Anterior cingulate cortex (tissue), 58 donors: ENCODE measurements at places on chromosomes 11 and 22.

- no peak for DNase-seq
These were observed 9.8 kb downstream of the RELT start for GRCh38 chr11:73386016-73386415.

DNA sequence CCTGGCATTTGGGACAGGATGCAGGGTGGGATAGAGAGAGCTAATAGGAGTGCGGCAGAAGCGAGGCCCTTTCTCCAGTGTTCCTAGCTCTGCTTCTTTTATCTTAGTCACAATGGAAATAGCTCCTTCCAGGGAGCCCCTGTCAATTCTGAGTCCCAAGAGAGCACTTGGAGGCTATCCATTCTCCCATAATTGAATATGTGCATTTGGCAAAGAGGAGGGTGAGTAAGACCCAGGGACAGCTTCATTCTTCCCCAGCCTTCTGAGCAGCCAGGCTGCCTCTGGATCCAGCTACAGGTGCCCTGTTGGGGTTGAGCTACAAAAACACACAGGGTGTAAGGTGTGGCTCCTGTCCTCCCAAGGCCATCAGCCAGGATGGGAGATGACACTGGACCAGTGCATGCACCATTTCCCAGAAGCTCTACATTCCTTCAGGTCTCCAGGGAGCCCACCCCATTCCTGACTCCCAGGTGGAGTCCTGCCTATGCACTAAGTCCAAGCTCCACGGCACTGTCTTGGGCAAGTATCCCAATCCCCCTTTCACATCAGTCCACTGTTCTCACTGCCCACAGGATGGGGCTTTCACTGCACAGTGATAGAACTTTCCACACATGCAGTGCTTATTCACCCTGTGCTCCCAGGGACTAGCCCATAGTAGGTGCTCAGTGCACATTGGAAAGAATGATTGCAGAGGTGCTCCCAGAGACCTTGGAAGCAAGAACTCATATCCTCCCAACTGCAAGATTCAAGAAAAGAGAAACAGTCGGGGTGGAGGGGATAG, 6.2 kb downstream of the MS4A10 start:
- no peak for DNase-seq

DNA sequence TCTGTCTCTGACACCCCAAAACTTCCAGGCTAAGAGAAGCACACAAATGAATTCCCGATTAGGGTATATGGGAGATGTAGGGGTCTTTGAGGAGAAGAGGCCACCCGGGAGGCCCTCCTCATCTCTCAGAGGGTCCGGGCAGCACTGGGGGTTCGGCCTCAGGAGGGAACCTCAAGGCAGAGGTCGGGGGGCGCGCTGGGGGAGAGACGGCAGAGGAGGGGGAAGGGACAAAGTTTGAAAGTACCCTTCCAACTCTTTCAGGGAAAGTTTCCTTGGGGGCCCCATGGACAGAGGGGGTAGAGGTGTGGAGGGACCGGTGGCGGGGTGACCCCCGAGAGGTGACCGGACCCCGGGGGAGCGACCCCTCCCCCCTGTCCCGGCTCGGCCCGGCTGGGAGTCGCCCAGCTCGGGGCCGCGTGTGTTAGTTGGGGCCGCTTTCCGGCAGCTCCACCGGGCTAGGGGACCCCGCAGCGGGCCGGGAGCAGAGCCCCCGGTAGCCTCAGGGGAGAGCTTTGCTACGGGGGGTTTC, 3.3 kb upstream of the GCAT start:
- no peak for DNase-seq

GRCh38 chr11:85709941-85710702, 24.1 kb upstream of the CCDC89 start:
- no peak for DNase-seq

DNA sequence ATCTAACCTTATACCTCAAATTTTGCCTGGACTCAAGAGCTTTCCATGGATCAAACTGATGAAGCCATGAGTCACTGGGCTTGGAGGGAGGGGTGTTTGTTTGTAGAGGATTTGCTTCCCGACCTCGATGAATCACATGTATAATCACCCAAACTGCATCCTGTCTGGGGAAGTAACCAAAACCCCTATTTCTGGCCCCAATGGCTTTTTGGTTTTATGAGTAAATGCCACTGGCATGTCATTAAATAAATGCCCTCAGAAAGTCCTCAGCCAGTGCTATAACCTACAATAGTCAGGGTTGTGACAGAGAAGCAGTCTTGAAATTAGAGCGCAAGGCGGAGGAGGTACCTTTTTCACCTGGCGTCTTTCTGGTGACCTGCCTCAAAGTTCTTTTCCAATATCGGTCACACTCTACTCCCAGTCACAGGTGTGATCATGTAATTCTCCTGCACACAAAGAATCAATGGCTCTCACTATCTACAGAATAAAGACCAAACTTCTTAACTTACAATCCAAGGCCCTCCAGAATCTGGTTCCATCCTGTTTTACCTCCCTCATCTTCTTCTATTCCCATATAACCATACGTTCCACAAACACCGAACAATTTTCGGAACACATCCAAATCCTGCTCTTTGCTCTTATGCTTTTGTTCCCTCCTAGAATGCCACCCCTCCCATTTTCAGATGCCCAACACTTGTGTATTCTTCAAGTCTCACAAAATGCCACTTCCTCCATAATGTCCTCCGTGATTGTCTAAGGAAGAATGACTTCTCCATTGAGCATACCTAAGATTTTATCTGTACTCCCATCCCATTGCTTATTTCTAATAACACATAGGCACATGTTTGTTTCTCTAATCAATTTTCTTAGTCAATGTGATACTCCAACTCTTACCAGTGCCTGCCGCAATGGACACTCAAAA, 81.3 kb upstream of the BLID start:
- no peak for DNase-seq

- no peak for DNase-seq
These were observed 68.9 kb downstream of the BMAL1 start for GRCh38 chr11:13346470-13346869.

- DNase-seq = no peak
These were observed 385 bp downstream of the TST start for GRCh38 chr22:37018815-37019308.

- no peak for DNase-seq
These were observed 91.6 kb downstream of the FAR1 start for GRCh38 chr11:13760115-13760514.

DNA sequence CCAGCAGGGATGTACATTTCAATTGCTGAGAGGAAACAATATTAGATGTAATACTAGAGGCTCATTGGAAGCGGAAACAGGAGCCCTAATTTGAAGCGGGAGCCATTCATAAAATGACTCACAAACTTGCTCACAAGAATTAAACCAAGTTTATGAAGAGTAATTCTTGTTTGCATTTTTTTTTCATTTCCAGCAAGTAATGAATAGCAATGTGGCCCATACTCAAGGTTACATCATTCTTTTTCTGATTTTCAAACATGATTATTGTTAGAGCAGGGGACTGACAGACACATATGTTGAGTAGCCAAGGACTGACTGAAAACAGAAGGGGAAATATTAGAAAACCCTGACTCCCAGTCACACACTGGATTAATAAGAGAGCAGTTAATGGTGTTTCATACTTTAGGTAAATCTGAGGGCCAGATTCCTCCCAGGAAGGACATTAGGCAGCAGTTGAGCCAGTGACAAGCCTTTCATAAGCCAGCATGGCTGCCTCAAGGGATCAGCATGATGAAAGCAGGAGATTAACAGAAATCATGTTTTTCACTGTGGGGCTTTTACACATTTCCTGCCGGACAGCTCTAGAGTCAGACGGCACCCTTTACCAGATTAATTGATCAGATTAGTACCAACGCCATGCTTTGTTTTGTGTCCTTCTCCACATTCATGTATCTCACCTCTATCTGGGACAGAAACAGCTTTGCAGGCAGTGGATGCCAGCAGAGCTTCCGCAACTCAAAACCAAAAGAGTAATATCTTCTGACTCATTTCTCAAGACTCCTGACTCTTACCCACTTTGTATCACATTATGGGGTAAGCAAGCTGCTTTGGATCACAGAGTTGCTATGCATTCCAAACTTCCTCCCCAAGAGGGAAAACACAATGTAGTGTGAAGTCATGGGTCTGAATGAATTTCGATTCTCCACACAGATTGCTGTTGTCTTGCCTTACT, 831.6 kb downstream of the KCNA4 start:
- no peak for DNase-seq

DNA sequence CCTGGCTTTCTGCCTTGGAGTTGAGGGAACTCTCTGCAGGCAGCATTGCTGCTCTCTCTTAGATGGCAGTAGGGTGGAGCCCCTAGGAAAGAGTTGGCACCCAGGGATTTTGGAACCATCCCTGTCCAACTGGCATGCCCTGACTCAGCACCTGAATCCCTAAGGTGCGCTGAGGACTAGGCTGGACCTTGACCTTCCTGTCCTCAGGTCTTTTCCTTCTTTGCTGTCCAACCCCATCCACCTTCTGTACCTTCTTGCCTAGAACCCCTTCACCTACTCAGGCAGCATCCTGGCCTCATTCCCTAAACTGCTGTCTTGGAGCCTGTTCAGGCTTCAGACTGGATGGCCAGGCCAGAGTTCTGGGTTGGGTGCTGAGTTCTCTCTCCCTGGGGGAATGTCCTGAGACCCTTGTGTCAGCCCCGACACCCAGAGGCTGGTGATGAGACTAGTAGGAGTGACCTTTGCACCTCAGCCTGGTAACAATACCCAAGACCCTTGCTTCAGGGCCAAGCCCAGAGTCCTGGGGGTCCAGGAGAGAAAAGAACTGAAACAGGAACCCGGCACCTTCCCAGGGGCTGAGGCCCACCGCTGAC, 2.5 kb upstream of the POLD4 start:
- no peak for DNase-seq

- DNase-seq = no peak
These were observed 123.2 kb downstream of the MICAL2 start for GRCh38 chr11:12233602-12233925.

- no peak for DNase-seq
These were observed 1.0 kb downstream of the SUN2 start for GRCh38 chr22:38754751-38755154.

DNA sequence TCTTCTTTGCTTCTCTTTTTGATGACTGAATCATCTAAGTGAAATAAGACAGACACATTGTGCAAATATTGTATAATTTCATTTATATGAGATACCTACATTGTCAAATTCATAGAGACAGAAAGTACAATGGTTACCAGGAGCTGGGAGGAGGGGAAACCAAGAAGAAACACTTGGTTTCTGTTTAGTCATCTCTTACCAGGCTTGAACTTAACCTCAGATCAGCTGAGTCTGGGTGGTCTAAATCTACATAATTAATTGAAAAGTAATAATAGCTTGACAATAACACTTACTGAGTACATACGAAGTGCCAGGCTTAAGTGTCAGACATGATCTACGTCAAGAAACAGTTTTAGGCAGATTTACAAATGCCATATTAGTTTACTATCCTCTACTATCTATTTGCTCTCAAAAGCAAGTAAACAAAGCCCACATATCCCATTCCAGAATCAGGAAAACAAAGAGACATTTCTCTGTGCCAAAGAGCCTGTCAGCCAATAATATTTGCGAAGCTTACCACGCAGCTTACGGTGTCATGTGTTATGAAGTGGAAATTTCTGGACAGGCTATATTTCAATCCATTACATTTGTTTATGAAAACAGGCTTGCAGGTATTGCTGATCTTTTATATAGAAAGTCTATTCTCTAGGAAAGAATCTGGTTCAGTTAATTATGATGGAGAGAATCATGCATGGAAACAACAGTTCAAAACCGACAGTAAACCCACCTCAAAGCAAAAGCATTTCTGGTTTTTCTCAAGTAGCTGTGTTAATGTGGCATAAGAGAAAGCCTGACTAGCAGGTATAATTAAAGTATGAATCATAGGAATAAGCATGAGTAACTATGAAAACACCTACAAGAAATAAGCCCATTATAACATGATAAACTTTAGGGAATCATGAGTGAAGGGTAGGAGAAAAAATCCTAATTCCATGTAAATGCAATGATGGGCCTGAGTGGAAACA, 2.7 kb upstream of the ARHGAP42 start:
- no peak for DNase-seq

DNA sequence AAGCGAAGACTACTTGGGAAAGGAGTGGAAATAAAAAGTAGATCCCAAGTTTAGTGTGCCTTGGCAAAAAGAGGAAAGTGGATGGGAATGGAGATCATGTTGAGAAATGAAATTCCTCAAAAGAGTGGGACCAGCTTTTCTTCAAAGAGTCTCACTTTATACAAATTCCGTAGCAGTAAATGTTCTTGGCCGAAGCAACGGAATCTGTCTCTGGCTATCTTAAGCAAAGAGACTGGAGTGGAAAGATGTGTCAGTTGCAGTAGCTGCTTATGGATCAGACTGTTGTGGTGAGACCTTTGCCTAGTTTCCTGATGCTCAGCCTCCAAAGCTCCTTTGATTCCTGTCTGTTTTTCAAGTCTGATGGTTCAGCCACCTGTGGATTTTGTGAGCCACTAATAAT, 73.6 kb downstream of the CSTPP1 start:
- DNase-seq = no peak

GRCh38 chr11:130414107-130415080, 14.0 kb downstream of the ADAMTS8 start:
- no peak for DNase-seq

GRCh38 chr11:32200136-32200847, 109.4 kb downstream of the RCN1 start:
- no peak for DNase-seq

DNA sequence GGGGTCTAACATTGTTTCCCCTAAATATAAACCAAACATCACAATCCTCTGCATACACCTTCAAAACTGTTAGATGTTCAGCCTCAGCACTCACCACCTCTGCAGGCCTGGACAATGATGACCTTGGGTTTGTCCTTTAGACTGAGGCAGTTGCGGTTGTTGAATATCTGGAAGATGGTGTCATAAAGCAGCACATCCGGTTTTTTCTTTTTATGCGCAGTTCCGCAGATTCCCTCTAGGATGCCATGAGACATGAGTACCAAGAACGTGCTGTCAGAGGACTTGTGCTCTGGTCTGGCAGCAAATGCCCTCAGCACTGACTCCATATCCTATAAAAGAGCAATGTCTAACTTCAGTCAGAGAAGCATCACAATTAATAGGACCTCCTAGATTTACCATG, 22.8 kb downstream of the CASP5 start:
- DNase-seq = no peak

- DNase-seq = no peak
These were observed 9.9 kb downstream of the NARS2 start for GRCh38 chr11:78564490-78565467.

DNA sequence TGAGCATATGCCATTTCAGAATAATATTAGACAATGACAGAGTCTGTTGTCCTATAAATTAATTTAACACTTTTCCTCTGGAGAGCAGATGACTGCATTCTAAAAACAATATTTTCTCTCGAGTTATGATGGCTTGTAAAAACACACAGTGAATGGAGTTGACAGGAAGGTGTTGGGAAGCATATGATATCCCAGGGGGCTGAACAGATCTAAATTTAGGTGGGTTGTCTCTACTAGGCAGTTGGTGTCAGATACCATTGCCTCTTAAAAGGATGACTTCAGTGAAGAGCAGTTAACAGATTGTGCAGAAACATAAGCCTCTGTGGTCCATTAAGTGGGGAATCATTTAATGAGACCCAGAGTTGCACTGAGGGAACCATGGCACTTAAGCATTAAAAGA, 30.7 kb downstream of the SVIP start:
- no peak for DNase-seq
